ENCODE measurements at places on chromosomes 3 and 15.

GRCh38 chr15:74203914-74204431 lies 1.4 kb upstream of the STRA6 start:
- no peak for DNase-seq

- peak; percentile 73 for DNase-seq
These were observed 50.3 kb downstream of the LHFPL4 start for GRCh38 chr3:9503283-9503682.

- DNase-seq = no peak
These were observed 14.4 kb downstream of the CCDC32 start for GRCh38 chr15:40550341-40551037.

DNA sequence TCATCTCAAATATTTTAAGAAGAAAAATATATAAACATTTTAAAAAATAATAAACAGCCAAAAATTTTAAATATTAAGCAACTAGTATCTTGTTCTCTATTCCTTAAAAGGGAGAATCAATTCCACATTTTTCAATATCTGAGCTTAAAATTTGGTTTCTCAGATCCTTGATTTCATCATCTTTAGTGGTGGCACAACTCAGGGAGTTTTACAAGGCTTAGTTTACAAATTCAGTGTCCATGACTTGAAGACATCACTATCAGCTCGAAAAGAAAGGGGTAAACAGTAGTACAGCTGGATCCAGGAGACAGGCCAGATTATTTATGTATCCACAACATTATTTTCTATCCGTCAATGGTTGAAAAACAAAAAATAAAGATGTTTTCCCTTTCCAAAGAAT lies 11.6 kb downstream of the IGF2BP2 start:
- DNase-seq = no peak

DNA sequence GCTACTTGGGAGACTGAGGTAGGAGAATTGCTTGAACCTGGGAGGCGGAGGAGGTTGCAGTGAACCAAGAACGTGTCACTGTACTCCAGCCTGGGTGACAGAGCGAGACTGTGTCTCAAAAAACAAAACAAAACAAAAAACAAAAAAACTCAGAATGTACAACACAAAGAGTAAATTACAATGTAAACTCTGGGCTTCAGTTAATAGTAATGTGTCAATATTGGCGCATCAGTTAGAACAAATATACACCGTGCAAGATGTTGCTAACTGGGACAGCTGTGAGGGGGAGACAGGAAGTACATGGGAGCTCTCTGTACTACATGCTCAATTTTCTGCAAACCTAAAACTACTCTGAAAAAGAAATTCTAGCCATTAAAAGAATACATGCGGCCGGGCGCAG lies 23.5 kb upstream of the TRPM1 start:
- DNase-seq = no peak

DNA sequence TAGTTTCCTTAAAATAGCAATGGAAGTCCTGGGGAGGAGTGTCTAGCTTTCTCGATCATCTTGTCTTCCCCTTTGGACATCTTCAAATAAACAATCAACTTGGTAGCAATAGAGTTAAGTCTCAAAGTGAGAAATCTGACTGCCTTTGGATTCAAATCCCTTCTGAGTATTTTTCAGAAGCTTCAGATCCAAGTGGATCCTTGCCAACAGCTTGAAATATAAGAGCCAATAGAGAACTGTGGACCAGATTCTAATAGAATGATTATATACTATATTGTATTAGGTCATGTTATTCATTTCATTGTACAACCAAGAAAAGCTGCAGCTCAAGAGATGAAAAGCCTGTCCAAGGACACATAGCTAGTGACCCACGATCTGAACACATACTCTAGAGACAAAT lies 60.2 kb downstream of the SYNPR start:
- no peak for DNase-seq

- no peak for DNase-seq
These were observed 34.9 kb downstream of the TSPAN3 start for GRCh38 chr15:77035999-77036471.

DNA sequence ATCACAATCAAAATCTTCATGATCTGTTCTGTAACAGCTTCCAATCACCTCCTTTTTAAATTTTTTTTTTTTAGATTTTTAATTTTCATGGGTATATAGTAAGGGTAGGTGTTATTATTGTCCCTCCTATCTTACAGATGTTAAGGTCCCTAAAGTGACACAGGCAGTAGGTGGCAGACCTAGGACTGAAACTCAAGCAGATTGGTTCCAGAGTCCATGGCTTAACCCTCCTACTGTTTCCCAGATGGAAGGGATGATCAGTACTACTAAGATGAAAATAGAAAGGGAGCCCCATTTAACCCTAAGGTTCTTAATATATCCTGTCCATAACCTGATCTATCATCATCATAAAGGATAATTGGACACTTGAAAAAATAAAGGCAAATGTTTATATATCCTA lies 57.1 kb downstream of the CHAC1 start:
- DNase-seq = no peak

DNA sequence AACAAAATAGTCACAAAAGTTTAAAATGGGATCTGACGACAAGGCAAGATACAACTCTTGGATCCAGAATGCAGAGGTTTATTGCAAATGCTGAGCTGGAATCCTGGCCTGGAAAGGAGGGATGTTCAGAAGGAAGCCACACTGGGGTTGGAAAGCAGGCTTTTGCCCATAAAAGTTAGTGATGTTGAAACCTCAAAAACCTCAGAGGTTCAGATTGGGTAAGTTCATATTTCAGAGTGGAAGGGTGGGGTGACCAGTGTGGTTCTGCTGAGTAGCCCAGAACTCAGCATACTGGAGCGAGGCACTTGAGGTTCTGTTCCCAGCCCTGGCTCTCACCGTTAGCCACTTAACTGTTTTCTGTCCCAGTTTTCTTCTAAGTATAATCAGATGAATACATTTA lies 114.0 kb upstream of the OSTN start:
- no peak for DNase-seq

GRCh38 chr15:65731926-65732325 lies 60.2 kb downstream of the DENND4A start:
- DNase-seq = no peak

- no peak for DNase-seq
These were observed 2.6 kb upstream of the HHATL start for GRCh38 chr3:42705058-42705767.

- DNase-seq = no peak
These were observed 79.1 kb downstream of the ZNF280D start for GRCh38 chr15:56654216-56654615.

- DNase-seq = no peak
These were observed 927 bp downstream of the CHDH start for GRCh38 chr3:53845103-53845880.

- no peak for DNase-seq
These were observed 10.5 kb upstream of the SH3GL3 start for GRCh38 chr15:83436513-83437158.

- no peak for DNase-seq
These were observed 161.5 kb upstream of the PFN2 start for GRCh38 chr3:150132101-150132749.

DNA sequence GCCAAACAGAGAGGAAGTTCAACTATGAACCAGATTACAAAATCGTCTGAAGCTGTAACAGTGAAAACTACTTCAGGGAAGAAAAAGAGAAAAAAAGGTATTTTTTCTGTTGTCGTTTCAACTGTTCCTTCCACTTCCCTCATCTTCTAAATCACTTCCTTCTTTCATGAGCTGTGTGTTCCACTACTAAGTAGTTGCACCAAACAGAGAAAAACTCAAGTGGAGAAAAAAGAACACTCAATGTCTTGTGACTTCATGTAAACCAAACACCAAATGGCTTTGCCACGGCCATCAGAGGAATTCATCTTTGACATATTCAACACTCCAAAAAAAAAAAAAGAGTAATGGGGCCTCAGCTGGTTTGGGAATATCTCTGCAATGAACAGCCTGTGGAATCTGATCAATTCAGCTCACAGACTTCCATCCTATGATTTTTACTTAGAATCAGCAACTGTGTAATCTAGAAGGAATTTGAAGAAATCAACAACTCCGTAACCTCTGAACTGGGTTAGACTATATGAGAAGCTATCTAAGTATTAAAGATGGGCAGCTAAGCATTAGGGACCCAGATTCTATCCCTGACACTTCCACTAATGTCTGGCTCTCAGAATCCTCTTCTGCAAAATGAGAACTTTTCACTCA lies 47.5 kb upstream of the RNF7 start:
- DNase-seq = no peak

DNA sequence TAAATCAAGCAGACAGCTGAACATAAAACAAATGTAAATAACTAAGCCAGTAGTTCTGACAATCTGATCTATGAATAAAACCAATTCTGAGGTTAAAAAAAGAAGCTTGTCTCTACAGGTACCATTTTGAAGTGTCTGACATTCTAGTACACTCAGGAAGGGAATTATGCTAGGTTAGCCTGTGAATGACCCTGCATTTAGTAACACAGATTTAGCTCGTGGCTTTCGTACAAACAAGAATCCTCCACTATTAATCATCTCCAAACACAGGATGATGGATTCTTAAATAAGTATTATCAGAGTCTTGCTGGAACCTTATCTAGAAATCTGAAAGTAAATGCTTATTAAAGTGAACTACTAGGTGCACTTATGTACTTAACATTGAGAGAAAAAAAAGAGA lies 1120.1 kb downstream of the ROBO1 start:
- no peak for DNase-seq

DNA sequence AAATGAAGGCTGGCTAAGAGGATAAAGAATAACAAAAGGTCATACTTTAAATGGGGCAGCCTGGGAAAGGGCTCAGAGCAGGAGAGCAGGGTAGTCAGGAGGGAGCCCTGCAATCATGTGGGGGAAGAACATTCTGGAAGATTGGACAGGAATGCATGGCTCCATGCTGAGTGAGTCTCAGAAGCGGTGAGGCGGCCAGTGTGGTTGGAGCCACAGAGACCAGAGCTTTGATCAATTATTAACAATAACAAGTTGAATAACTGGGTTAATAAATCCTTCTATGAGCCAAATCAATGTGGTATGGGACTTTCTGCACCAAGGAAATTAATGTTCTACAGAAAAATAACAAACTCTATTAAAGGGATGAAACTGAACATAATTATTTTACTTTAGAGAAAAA lies 57.9 kb upstream of the DCUN1D1 start:
- DNase-seq = no peak

GRCh38 chr15:59437142-59437816 lies 707 bp upstream of the FAM81A start:
- DNase-seq = no peak

DNA sequence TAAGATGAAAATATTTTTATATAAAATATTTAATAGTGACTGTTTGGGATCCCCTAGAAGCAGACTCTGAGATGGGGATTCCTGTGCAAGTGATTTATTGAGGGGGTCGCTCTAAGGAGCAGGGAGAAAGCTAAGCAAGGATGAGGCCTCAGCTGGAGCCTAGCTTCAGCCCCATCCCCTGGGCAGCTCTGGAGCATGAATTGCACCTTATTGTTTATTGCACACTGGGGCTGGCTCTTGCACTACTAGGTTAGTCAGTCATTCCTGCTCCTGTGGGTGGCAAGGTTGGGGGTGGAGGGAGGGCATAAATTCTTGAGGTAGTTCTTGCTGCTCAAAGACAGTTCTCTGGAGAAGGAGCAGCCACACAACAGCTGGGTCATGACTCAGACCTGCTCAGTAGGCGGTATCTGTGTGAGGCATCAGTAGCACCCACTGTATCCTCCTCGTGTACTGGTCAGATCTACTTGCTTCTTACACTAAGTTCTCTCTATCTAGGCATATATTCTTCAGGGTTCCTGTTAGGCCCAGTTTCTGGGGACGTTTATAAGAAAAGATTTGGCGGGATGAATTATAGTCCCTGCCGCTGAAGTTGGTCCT lies 27.2 kb upstream of the TNFSF10 start:
- peak; percentile 59 for DNase-seq

DNA sequence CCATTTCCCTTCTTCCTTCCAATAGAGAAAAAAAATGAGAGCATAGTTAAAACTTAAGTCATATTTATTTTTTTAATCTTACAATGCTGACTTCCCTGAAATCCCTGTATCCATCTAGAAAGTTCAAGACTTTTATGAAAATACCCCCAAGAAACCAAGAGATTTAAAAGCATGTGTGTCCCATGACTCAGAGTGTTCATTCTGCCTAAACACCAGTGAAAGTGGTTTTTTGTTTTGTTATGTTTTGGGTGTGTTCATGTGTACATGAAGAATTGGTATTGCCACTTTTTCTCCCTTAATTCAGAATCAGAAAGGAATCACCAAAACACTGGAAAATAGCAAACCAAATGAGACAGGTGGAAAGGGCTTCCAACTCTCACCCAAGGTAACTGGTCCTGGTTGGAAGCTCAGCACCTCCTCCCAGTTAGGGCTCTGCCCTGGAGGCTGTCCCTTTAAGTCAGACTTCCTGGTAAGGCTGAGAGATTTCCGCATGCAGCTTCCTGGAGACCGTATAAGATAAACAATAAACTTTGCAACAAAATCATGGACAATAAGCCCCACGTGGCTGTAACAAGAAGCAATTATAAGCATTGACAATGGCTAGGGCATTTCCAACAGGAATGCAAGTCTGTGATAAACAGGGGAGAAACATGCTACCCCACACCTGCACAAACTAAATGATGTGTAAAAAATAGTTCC lies 121.9 kb upstream of the ARHGEF3 start:
- DNase-seq = no peak

GRCh38 chr3:98022978-98023820 lies 11.9 kb downstream of the GABRR3 start:
- DNase-seq = peak; percentile 83

GRCh38 chr3:154884952-154885351 lies 195.2 kb upstream of the MME start:
- DNase-seq = no peak

DNA sequence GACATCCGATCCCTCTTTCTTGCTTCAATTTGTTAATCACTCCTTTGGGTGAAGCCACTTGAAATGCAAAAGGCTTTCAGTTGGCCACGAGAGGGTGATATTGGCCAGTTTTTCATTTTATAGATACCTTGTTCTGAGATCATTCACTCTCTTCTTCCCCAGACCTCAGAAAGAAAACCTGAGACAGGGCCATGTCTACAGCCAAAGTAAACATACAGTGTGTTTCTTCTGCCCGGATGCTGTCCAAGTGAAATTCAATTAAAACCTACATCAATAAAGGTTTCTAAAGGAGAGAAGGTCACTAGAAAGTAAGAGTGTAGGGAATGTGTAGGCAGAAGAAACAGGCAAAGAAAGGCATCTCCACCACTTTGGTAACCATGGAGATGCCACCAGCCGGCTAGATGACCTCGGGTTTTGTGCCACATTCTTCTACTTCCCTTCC lies 39.5 kb upstream of the FMN1 start:
- no peak for DNase-seq

GRCh38 chr3:151379083-151379734 lies 5.3 kb downstream of the P2RY12 start:
- no peak for DNase-seq

GRCh38 chr3:39712413-39713048 lies 96.9 kb upstream of the MYRIP start:
- DNase-seq = no peak
